ENCODE measurements at places on chromosomes 16 and 17.
A peak's percentile ranks its signal among the peaks of the same experiment; 100 is the strongest.

DNA sequence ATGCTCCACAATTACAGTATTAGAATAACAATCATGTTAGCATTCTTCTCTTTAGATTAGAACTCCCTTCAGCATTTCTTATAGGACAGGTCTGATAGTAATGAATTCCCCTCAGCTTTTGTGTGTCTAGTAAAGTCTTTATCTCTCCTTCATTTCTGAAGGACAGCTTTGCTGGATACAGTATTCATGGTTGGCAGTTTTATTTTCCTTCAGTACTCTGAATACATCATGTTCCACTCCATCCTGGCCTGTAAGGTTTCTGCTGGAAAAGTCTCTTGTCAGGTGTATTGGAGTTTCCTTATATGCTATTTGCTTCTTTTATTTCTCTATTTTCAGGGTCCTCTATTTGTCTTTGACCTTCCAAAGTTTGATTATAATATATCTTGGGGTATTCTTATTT is 4.0 kb upstream of the ABCA10 start:
- no peak for DNase-seq

DNA sequence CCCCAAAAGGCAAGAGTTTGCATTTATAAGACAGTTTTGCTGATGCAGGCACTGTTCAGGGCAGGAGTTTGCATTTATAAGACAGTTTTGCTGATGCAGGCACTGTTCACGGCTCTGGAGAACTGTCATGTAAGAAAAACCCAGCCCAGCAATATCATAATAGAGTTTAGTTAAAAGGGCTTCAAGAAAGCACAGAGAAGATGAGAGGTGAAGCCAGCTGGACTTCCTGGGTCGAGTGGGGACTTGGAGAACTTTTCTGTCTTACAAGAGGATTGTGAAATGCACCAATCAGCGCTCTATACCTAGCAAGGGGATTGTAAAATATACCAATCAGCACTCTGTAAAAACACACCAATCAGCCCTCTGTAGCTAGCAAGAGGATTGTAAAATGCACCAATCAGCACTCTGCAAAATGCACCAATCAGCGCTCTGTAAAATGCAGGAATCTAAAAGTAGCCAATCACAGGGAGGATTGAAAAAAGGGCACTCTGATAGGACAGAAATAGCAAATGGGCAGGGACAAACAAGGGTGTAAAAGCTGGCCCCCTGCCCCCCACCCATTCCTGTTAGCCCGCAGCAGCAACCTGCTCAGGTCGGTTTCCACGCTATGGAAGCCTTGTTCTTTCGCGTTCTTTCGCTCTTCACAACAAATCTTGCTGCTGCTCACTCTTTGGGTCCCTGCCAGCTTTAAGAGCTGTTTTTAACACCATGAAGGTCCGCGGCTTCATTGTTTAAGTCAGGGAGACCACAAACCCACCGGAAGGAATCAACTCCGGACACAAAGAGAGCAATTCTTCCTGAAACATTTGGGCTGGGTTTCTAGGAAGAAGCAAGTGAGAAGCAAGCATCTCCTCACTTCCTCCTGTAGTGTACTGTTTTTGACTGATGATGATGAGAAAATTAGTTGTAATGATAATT is 1.8 kb upstream of the CBX1 start:
- DNase-seq, result no peak

GRCh38 chr17:80025140-80025539 is 10.5 kb downstream of the TBC1D16 start:
- DNase-seq, result no peak

- no peak for DNase-seq
Observed at GRCh38 chr17:32350666-32351418, 885 bp downstream of the ZNF207 start.

GRCh38 chr16:21260870-21261791 is 17.0 kb downstream of the CRYM start:
- no peak for DNase-seq

GRCh38 chr17:83002118-83002805 is 77.1 kb upstream of the METRNL start:
- DNase-seq, result no peak

DNA sequence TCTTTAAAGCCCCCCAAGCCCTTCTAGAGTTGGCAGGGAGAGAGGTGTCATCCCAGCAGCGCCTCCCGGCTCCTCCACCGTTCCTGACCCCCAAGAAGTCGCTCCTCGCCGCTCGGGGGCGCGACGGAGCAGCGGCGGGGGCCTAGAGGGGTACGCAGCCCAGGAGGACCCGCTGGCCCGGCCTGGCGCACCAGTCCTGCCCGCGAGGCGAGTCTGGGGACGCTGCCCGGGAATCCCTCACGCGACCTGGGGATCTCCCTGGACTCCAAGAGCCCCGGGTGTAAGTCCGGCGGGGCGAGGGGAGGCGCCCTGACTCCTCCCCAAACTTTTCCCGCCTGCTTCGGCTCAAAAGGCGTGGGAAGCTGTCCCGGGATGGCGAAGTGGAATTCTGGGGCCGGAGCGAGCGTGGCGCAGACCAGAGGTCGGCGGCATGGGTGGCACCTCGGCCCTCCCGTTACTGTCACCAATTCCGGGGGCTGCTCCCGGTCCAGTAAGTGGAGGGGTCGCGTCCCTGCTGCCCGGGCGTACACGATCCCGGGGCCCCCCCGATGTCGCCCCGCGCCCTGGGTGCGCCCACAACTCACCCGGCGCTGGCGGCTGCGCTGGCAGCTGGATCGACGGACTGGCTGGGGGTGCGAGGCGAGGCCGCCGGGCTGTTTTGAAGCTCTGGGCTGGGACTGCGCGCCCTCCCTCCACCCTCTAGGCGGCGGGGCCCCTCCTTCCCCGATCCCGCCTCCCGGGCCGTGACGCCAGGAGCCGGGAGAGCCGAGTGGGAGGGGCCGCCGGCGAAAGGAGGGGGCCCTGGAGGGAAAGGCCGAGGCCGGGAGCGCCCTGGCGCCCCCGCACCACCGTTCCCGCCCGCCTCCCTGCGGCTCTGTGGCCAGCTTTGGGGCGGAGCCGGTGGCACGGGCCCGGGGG is at the start of gene EMP2:
Gene EMP2 (minus strand): TSS at position 634 of the 918 bp plus-strand sequence. CDS start 32,981 bp downstream, outside the sequence.
- peak; percentile 63 for DNase-seq

GRCh38 chr16:10881479-10882030 is 4.6 kb downstream of the CIITA start:
- no peak for DNase-seq

GRCh38 chr17:358491-359151 is 6.0 kb upstream of the RPH3AL start:
- DNase-seq, result no peak

GRCh38 chr17:50830352-50830751 is 5.0 kb upstream of the WFIKKN2 start:
- DNase-seq, result no peak

DNA sequence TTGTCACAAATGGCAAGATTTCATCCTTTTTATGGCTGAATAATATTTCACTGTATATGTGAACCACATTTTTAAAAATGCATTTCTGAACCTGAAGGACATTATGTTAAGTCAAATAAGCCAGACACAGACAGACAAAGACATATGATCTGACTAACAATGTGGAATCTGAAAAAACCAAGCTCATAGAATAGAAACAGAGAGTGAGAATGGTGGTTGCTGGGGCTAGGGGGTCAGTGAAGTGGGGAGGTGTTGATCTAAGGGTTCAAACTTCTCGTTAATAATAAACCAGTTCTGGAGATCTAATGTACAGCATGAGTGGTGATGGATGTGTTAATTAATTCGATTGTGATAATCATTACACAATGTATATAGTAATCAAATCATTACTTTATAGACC is 475.1 kb downstream of the WWOX start:
- DNase-seq, result no peak

GRCh38 chr16:4690946-4691665 is 2.3 kb upstream of the NUDT16L1 start:
- no peak for DNase-seq

DNA sequence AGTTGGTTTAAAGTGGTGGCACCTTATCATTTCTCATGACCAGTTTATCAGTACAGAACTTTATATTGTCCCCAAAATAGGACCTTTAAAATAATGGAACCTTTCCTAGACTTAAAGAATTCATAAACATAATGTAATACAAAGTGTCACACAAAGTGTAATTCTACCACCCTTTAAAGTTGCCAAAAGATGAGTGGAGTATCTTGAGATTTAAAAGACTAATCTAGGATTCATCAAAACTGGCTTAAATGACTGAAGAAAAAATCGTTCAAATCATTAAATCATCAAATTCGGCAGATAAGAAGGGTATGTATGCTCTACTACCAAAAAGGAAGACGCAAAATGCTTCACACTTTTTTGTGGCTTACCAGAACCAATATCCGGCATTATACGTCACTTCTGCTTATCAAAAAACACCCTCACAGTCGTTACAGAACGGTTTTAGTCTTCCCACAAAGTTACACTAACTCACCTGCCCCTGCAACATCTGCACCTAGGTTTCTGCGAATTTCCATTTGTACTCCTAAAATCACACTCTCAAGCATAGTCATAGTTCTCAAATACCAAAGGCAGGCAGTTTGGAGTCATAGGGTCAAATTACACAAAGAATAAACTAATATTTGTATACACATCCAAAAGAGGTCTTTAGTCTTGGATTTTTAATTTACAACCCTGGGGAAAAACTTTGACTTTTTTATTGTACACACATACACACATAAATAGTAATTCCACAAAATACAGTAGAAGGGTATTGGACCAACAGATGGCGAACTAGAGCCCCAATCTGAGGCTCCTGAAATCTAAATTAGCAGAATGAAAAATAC is 1.4 kb upstream of the KANSL1 start:
- DNase-seq, result no peak

DNA sequence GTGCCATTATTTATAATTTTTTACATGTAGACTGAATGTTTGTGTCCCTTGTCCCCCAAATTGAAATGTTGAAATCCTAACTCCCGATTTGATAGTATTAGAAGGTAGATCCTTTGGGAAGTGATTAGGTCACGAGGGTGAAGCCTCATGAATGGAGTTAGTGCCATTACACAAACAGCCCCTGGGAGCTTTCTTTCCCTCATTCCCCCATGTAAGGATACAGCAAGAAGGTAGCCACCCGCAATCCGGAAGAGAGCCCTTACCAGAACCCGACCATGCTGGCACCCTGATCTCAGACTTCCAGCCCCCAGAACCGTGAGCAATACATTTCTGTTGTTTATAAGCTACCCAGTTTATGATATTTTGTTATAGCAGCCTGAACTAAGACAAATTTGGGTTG is 143.2 kb downstream of the NPIPB5 start:
- DNase-seq, result no peak

- DNase-seq, result peak; percentile 13
Observed at GRCh38 chr17:10843811-10844210, 5.9 kb upstream of the PIRT start.

DNA sequence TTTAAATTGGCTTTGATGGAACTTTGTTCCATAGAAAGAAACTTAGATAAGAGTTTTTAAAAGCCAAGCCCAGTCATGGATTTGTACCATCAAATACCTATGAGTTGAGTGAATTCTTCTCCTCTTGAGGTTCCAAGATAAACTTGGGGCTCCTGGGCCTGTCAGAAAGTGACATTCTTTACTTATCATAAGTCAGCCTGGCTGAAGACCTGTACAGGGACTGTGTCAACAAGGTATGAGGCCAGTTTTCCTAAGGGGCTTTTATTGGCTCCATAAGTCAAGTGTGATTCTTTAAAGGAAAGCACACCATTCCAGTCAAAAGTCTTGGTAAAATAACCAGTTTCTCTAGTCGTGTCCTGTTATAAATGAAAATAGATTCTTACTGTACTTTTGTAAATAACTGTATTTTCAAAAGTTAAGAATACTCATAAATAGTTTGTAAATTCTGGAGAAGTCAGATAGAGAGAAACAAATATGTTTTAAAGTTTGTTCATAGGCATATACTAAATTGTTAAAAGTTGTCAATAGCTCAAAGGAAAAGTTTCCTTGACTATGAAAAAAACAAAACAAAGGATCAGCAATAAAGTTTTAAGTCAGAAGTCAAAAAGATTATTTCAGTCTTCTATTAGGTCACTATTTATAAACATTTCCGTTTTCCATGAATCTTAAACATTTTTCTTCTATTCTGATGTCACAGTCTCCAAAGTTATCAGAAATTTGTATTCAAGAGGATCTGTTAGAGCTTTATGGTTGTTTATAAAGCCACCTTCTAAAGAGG is 22.5 kb upstream of the MYO1D start:
- no peak for DNase-seq

DNA sequence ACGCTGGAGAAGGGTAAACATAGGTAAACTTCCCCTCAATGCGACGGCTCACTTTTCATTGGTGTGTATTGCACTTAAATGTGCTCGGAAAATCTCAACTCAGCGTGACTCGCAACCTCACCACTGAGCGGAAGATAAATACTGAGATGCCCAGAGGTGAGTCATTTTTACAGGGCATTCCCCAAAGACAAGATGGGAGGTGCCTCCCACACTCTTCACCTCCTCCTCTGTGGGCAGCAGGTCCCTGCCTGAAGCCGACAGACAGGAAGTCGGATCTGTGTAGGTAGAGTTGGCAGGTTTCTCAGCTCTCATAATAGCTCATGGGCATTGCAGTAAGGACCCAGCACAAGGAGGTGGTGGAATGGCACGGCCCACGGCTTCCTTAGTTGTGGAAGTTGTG is 274.6 kb upstream of the HSBP1 start:
- no peak for DNase-seq

GRCh38 chr17:66272811-66273585 is 29.4 kb upstream of the PRKCA start:
- no peak for DNase-seq

- DNase-seq, result no peak
Observed at GRCh38 chr16:31427441-31428278, 500 bp downstream of the COX6A2 start.

DNA sequence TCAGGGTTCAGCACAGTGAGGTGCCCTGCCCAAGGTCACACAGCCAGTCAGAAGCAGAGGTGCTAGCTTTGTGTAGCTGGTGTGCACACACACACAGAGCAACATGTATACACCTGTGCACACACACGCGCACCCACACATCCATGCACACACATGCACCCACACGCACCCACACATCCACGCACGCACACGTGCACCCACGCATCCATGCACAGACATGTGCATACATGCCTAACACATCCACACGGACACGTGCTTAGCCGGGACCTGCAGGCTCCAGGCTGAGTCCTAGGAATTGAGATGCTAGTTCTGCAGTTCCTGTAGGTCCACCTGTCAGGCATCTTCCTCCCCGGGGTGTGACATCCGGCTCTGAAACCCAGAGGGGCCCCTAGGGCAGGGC is 13.0 kb upstream of the DPEP1 start:
- no peak for DNase-seq

- no peak for DNase-seq
Observed at GRCh38 chr17:73814075-73814474, 169.8 kb upstream of the SDK2 start.

DNA sequence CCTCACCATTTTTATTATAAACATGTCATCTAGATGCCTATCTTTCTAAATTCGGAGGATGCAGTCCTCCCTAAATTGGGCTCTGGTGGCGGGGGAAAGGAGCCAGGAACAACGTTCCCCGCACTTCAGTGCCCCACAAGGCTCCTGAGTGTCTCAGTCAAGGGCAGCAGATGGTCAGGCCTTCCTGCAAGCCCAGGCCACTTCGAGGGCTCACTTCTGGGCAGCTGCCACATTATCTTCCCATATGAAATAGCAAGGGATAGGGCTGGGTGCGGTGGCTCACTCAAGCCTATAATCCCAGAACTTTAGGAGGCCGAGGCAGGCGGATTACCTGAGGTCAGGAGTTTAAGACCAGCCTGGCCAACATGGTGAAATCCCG is 32.3 kb downstream of the FBXO31 start:
- no peak for DNase-seq

GRCh38 chr16:83933885-83934683 is 19.0 kb upstream of the OSGIN1 start:
- DNase-seq, result no peak
